Naive thymus-derived CD8-positive, alpha-beta T cell (primary cell): ENCODE measurements at places on chromosomes 2 and 18.

DNA sequence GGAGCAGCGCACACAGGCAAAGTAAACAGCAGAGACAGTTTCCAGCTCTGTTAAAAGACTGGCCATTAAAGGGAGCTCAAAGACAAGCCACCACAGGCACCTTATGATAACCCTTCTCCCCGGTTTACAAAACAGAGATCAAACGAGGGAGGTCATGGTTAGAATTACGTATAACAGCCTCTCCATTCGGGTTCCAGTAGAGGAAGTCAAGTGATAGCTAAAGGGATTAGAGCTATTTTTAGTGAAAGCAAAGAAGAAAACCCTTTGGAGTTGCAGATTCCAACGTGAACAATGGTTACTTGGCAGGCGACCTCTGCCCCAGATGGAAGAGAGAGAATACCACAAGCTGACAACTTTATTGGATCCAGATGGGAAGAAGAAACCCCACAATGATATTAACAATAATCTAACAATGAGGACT is 31.2 kb upstream of the EDAR start:
- peak; percentile 57 for DNase-seq

DNA sequence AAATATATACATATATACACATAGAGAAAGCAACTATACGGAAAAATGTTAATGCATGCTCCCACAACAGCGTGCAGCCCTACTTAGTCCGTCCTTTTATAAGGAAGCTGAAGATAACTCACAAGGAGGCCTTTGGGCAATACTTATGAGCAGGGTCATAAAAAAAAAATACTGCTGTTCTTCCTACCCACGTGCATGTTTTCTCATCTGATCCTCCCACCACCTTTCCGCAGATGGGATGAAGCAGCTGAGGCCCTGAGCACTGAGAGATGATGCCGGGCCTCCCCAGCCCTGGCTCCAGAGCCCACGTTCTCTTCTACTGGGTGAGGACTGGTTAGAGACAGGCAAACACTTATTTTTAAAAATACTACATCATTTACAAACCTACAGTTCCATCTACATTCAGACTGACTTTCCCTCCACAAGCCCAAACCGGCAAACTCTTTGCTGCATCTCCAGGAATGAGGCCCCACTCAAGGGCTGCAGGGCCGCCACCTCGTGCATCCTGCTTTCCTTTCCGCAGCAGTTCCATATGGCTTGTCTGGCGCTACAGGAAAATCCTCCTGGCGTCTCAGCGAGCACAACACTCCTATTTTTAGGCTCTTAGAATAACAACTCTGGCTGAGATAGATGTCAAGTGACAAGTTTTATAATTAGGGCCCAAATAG is 41.6 kb downstream of the TBC1D8 start:
- DNase-seq = no peak

- DNase-seq = no peak
These were observed 211.6 kb downstream of the PID1 start for GRCh38 chr2:229059331-229060033.

DNA sequence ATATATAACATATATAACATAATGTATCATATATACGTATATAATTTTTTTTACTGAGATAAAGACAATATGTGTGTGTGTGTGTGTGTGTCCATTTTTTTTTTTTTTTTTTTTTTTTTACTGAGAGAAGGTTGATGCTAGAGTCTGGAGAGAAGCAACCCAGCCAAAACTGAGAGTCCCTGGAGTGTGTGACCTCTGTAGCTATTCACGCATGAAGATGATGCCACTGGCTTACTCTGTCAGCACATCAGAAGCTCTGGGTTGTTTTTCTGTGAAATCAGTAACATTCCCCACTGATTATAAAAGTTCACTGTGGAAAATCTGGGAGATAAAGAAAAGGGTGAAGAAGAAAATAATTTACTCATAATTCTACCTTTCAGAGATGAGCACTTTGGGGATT is 27.2 kb downstream of the CCDC195 start:
- no peak for DNase-seq

DNA sequence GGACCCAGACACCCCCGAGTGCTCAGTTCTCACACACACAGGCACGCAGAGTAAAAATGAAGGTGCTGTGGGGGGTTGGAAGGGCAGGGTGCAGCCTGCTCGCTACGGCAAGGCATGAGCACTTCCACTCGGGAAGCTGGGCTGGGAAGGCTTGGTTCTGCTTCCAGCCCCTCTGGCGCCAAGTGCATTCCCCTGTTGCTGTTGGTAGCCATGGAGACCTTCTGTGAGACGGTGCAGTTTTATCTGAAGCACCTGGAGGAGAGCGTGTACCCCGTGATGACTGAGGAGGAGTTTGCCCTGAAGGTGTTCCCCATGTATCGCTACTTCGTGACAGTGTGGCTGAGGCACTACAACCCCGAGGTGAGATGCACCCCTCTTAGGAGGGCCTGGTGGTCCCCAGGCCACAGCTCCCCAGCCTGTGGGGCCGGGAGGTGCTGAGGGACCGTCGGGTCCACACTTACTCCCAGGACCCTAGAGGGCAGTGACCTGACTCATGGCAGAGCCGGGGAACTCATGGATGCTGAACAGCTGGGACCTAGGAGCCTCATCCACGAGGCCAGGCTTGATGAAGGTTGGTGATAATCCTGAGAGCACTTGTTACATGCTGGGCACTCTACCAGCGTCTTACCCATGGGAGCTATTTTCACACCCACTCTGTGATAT is 15.5 kb downstream of the MROH2A start:
- DNase-seq = no peak

GRCh38 chr2:227661025-227661649 is 5.5 kb upstream of the SCYGR5 start:
- no peak for DNase-seq

- DNase-seq = no peak
These were observed 21.6 kb downstream of the COL5A2 start for GRCh38 chr2:189157939-189158338.

GRCh38 chr2:49972699-49973098 is 818.4 kb upstream of the FSHR start:
- DNase-seq = no peak

GRCh38 chr2:142741764-142742269 is 135.6 kb upstream of the KYNU start:
- DNase-seq = no peak

DNA sequence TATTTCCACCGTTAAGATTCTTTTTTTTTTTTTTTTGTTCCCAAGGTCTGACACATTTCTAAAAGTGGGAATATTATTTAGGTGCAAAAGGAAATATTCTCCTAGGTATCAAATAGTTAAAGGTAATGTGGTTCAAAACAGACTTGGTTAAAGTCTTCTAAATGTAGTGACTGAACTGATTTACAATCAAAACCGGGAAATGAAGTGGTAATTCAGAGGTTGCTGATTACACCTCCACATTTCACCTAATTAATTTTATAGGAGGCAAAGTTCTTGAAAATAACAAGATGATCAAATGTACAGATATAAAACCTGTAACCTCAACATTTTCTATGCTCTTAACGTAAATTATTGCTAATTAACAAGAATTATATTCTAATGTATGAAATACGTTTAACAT is 5.1 kb downstream of the BCL11A start:
- no peak for DNase-seq

DNA sequence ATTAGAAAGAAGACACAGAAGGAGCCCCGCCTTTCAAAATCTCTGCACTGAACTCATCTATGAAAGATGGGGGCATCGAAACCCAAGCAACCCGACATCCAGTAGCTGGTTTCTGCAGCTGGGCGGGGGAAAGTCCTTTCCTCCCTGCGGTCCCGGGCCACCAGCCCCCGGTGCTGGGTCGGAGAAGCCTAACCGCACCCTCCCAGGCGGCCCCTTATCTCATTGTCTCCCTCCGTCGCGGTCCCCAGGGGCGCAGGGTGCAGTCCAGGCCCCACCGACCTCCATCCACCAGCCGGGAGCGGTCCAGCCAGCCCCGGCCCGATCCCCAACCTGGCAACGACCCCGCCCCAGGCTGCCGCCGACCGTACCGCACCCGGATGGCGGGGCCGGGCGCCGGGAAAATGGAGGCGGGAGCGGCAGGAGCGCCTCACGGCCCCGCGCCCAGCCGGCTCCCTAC is 452 bp downstream of the RAPH1 start:
- peak; percentile 36 for DNase-seq

DNA sequence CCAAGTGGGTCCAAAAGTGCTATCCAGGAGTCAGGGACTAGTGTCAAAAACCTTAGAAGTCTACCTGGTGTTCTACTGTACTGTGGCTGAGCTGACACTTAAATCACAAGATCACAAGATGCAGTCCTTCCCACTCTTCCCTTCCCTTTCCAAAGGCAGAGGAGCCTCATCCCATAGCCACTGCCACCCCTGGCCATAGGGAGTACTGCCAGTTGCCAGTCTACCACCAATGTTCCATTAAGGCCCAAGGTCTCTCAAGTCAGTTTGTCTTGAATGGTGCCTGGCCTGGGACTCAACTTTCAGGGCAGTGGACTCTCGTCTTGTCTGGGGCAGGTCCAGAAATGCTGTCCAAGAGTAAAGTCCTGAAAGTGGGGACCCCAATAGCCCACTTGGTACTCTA is 585.6 kb downstream of the NUP35 start:
- DNase-seq = no peak

- DNase-seq = no peak
These were observed 26.5 kb downstream of the SLC16A14 start for GRCh38 chr2:230042195-230042594.

DNA sequence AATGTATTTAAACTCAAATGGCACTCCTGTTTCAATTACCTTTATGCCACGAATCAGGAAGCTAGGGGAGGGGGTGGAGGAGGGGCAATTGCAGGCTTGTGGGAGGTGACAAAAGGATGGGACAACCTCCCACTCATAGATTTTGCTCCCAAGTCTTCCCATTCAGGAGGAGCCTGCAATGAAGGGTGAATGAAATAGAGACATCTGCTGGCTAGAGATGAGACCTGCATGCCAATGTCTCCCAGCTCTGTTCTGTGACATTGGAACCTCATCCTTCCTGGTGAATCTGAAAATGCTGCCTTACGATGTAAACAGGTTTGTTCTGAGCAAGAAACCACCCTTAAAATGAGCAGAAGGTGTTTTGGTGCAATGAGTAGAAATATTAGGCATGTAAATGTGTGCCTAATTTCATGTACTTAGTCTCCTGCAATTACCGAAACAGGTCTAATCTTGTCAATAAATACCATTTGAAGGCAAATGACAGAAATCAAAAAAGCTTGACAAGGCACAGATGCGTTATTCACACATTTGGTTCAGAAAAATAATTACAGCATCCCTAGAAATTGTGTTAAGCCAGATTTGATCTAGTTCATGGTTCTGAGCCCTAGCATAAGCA is 2.7 kb upstream of the PID1 start:
- no peak for DNase-seq

- DNase-seq = no peak
These were observed 260.9 kb downstream of the CYRIA start for GRCh38 chr2:16404551-16405300.

DNA sequence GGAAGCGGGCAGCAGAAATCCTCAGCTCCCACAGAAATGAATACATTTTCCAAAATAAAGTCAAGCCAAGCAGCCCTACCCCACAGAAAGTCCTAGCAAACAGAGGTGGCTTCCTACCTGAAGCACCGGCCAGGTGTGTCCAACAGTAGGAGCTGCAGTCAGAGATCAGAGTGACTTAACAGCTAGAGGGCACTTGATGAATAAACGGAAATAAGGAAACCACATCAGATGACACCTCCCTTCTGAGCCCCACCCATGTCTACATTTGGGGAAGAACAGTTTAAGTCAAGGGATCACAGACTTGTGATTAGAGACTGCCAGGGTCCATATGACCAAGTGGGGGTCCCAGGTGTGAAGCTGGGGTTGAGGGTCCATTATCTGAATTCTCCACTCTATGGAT is at the start of gene CXCR1:
Gene CXCR1, minus strand, starts transcription at position 172 of the 400 bp plus-strand sequence. CDS start 1,751 bp downstream, outside the sequence.
- DNase-seq = peak; percentile 56

DNA sequence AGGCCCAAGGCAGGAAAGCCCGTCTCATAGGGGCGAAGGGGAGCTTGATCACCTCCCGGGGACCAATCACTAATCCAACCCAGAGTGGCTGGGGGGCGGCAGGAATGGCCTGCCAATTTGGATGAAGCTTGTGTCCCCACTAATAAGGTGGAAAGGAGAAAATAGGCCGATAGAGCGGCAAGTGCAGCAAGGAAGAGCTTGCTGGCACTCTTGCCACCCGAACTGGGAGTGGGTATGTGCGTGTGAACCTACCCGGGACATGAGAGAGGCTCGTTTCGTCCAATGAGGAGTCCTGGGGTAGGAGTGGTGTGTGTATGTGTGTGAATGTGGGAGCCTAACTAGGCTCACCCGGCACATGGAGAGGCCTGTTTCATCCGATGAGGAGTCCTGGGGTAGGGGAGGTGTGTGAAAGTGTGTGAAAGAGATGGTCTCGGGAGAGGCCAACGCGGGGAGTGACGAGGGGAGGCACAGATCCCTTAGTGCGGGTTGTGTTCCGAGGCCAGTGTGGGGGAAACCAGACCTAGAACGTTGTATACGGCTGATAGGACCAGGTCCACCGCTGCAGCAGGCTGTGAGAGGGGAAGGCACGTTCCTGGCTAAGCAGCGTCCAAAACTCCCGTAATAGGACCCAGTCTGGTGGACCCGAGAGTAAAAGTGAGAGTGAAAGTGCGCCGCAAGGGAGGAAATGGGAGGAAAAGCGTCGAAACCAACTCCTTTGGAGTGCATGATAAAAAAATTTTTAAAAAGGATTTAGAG is 47.1 kb upstream of the SELENOI start:
- DNase-seq = peak; percentile 61

GRCh38 chr18:13791181-13791580 is 32.8 kb upstream of the MC5R start:
- no peak for DNase-seq

GRCh38 chr2:220293966-220294365 is 666.5 kb downstream of the SLC4A3 start:
- DNase-seq = no peak

DNA sequence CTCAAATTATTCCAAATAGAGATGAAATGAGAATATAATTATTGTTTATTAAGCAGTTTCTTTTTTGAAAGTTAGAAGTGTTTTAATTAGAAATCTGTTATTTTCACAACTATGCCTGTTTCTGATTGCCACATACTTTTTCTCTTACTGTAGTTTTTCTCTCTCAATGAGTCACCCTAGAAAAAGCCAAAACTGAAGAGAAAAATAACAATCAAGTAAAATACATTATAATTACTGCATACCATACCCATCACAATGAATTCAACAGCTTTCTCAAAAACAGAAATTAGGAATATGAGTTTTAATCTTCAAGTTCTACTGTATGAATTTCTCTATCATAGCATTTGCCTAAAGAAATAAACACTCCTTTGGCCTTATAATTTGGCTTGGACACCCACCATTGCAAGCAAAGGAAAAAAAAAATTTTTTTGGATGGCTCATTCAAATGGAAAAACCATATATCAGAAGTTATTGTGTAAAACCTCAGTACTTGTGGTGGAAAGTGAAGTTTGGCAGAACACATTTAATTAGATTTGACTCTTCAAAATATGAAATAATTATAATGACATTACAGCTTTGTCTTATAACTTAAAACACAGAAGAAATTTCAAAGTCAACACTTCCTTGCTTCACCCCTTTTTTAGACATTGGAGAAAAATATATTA is 138.5 kb downstream of the DYM start:
- no peak for DNase-seq

GRCh38 chr2:133480707-133481429 is 87.4 kb downstream of the NCKAP5 start:
- no peak for DNase-seq

- DNase-seq = no peak
These were observed 95.4 kb downstream of the LAMA1 start for GRCh38 chr18:7021994-7022840.

- no peak for DNase-seq
These were observed 105.3 kb upstream of the ZEB2 start for GRCh38 chr2:144625226-144625625.

- no peak for DNase-seq
These were observed 25.0 kb upstream of the SPAG16 start for GRCh38 chr2:213259266-213259665.

GRCh38 chr2:62663411-62663810 is 42.1 kb upstream of the EHBP1 start:
- DNase-seq = no peak
